GM04504 (cell line): ENCODE measurements at places on chromosomes 1 and 21.
A peak's percentile ranks its signal among the peaks of the same experiment; 100 is the strongest.

DNA sequence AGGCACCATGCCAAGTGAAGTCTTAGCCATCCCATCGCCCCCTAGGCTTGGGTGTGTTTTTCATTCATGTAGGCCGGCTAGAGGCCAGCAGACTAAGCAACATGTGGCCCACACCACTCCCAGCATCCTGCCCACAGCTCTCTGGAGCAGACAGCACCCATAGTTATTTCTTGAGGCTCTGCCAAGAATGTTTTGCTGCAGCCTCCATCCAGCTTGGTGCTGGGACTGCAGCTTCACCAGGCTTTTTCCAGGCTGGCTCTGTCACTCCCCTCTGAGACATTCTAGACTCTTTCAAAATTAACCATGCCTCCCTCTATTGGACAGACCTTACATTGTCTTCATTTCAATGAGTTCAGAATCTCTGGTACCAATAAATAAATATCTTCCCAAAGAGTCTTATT is 104.2 kb downstream of the DUSP10 start:
- peak; percentile 55 for DNase-seq

DNA sequence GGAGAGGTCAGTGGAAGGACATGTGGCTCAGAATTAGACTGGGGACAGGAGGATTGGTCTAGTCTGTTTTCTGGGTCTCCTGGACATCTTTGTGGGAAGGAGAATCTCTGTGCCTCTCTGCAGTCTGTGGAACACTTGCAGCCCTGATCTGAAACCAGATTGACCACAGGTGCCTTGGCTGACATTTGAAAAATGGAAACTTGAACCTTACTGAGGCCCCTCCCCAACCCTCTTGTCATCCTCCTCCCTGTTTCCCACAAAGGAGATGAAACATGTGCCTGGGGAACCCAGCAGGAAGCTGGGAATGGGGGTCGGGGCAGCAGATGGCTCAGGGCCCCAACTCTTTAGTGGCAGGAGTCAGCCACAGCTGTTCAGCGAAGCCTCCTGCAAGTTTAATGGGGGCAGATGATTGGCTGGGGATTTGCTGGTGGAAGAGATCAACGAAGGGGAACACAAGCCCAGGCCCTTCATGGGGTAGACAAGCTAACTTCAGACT is 18.1 kb downstream of the VASH2 start:
- no peak for DNase-seq

DNA sequence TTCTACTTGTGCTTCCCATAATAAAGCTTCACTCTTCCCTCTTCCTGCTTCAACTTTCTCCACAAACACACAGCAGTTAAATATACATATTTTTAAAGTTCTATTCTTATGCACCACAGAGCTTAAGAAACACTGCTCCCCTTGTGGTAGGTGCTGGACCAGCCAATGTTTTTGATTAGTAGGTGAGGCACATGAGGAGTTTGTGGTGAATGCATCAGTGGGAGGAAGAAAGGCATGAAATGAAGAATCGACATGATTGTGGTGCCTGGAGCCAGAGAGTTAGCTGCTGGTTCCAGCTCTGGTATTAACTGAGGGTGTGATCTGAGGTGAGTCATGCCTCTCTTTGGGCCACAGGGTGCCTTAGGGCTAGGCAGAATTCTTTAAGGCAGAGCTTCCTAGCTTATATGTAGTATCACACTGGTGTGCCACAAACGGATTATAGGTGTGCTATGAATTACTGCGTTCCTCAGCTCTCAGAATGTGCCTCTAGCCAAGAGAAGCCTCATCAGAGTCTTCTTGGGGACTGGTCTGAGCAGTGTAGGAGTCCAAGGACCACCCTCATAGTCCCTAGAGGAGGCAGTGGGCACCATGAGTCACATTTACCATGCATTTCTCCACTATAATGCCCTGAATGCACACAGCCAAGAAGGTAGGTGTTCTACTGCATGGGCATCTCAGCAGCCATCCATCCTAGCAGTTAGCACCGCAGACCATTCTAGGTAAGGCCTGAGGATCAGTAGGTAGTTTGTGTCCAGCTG is 97.4 kb upstream of the SGIP1 start:
- peak; percentile 74 for DNase-seq

DNA sequence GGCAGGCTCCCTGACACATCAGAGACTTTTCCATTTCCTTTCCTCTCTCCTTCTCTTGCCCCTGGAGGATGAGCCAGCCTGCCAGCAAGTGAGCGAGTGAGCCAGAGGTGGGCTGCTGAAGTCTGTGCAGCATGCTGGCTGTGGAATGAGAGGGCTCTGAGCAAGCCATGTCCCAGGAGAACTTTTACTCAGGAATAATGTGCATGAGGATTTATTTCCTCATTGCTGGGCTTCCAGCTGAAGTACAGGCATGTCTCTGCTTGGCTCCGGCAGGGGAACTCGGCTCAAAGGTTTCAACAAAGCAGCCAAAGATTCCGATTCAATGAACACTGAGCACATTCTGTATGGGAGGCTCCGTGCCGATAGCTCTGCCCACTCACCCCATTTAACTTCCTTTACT is 43.7 kb downstream of the UBIAD1 start:
- no peak for DNase-seq

GRCh38 chr1:161098210-161099068 is at the start of gene KLHDC9:
KLHDC9 (plus strand) TSS chr1:161098361; CDS start chr1:161098536, 175 bp downstream.
- DNase-seq, result no peak

DNA sequence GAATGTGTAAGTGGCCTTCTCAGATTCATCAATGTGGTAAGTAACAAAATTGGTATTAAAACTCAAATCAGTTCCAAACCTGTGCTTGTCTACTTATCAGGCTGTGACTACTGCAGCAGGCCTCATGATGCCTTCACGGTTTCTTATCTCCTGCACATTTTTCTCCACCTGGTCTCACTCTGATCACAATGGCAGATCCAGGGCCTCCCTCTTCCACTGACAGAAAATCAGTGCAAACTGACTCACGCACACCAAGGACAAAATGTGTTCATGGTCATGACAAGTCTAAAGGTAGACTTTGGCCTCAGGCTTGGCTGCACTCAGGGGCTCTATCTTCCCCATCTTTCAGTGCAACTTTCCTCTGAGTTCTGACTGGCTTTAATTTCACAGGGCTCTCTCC is 56.7 kb upstream of the ATP1A1 start:
- DNase-seq, result no peak

GRCh38 chr1:2229037-2229864 is 1.1 kb downstream of the SKI start:
- DNase-seq, result no peak

GRCh38 chr1:154741741-154742495 is 128.2 kb downstream of the KCNN3 start:
- no peak for DNase-seq
